ENCODE measurements at places on chromosomes 7 and 10.

GRCh38 chr7:80907141-80907601, 11.7 kb downstream of the SEMA3C start:
- DNase-seq: no peak

- peak; percentile 68 for DNase-seq
These were observed 43.1 kb downstream of the FOXK1 start for GRCh38 chr7:4725014-4725849.

DNA sequence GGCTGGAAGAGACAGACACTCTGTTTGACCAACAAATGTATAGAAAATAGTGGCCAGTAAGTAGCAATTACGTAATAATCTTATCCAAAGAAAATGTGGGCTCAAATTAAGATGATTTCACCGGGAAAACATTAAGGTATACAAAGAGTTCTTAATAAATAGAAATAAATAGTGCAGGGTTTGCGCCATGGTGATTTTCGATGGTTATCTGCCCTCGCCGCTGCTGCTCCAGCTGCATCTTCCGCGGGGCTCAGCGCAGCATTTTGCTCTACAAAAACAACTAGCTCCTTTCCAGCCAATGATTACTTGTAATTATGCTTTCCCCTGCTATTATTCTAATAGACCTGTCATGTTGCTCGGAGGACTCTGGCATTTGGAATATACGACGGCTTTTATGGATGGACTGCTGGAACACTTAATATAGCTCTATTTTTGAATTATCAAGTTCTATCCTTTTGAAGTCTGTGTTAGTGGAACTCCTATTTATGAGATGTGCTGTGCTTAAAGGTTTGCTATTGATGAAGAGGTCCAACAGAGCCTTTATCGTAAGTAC, 103.8 kb downstream of the BUB3 start:
- DNase-seq: no peak

GRCh38 chr7:45187946-45188411, 30.4 kb downstream of the RAMP3 start:
- DNase-seq: no peak

- no peak for DNase-seq
These were observed 4.1 kb downstream of the FHIP2A start for GRCh38 chr10:114825513-114826253.

GRCh38 chr7:19368491-19368925, 223.3 kb upstream of the FERD3L start:
- no peak for DNase-seq

- DNase-seq: peak; percentile 45
These were observed 467.0 kb upstream of the AKR1E2 start for GRCh38 chr10:4359003-4359402.

DNA sequence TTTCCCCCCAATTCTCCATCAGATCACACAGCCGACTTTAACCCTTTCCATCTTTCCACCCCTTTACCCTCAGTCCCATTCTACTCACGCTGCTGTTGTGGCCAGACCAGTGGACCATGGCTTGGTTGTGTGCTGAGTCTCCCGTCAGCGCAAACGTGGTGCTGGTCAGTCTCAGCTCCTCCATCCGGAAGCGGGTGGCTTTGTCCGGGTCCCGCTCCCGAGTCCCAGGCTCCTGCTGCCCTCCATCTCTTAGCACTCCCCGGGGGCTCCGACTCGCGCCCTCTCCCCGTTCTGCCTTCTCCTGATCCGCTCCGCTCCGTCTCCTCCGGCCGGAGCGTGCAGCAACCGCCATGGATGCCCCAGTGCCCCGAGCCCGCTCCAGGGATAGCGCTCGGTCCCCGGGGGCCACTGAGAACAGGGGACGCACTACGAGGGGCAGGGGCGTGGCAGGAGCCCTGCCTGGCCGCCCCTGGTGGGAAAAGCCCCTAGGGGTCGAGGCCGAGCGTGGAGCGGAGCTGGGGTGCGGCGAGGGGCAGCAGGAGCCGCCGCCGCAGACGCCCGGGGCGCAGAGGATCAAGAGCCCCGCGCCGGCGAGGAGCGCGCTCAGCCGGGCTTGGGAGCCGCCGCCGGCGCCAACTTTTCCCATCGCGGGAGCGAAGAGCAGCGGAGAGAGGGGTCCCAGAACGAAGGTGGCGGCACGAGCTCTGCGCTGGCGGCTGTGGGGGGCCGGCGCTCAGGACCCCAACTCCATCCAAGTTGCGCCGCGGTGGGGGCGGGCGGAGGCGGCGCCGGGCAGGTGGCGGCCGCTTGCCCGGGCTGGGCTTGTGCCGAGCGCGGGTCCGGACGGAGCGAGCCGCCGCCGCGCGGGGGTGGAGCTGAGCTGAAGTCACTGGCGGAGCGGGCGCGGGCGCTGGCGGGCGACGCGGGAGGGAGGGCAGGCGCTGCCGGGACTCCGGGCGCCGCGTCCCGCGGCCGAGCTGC, at the start of gene SORCS1:
SORCS1 (minus strand) TSS at position 826 of the 981 bp plus-strand sequence.
- peak; percentile 69 for DNase-seq

DNA sequence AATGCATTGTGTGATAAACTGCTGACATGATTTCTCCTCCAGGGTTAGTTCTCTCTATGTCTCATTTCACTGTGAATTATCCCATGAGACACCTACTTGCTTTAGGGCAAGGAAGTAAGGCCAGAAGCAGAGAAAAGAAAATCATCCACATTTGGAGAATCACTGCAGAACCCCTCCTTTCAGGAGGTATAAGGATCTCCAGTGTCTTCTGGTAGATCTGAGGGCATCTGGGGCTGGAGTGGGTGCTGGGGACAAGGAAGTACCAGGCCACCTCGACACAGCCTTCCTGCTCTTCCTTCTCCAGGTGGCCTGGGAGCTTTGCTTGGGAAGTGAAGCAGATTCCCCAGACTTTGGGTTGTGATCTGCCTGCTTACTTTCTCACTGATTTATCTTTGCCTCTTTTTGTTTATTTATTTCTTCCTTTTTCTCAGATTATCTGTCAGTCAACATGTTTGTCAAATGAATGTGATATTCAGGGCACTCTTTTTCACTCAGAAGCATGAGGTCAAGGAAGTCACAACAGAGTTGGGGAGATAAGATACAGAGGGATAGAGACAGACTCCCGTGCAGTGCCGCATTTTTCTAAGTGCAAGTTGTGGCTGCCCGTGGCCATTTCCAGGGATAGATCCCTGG, 12.4 kb upstream of the CAMK2G start:
- DNase-seq: no peak

DNA sequence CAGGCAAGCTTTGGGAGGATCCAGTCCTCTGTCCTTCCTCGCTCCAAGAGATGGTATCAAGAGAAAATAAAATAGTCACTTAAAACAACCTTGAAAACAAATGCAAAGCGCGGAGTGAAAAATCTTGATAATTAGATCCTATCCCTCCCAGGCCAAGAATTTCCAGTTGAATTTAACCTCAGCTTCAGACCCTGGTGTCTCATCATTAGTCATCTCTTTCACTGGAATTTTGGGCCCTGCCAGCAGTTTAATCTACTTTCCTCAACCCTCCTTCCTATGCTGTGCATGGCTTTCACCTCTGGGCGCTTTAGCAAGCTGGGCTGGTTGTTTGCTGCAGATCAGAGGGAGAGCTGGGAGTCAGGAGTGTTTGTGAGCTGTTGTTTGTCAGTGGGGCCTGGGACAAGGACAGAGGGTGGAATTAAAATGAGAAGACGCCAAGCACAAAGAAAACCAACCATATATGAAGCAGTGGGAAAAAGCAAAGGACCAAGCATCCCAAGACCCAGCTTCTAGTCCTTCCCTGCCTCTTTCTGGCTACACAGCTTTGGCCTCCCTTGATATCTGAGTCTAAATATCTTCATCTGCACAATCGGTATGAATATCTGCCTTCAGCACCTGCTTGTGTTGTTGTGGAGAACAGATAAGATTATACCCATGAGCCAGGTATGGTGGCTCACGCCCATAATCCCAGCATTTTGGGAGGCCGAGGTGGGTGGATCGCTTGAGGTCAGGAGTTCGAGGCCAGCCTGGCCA, 13.5 kb downstream of the MYOF start:
- no peak for DNase-seq

- no peak for DNase-seq
These were observed 8.7 kb downstream of the DIP2C start for GRCh38 chr10:680745-681144.

GRCh38 chr10:9875353-9875752, 1142.3 kb upstream of the CELF2 start:
- no peak for DNase-seq

- DNase-seq: no peak
These were observed 61.4 kb downstream of the ABI1 start for GRCh38 chr10:26799342-26799741.

- DNase-seq: peak; percentile 14
These were observed 220.6 kb downstream of the ADRA2A start for GRCh38 chr10:111297351-111297848.

- no peak for DNase-seq
These were observed 2.9 kb downstream of the PKD2L1 start for GRCh38 chr10:100327007-100327717.

GRCh38 chr10:132461103-132461682, 64.2 kb downstream of the PWWP2B start:
- no peak for DNase-seq

GRCh38 chr7:76278540-76278939, 23.9 kb upstream of the HSPB1 start:
- peak; percentile 69 for DNase-seq

- DNase-seq: peak; percentile 86
These were observed at the start of gene CACNA2D1 for GRCh38 chr7:82443547-82444219. CACNA2D1 (minus strand) TSS chr7:82443777.

DNA sequence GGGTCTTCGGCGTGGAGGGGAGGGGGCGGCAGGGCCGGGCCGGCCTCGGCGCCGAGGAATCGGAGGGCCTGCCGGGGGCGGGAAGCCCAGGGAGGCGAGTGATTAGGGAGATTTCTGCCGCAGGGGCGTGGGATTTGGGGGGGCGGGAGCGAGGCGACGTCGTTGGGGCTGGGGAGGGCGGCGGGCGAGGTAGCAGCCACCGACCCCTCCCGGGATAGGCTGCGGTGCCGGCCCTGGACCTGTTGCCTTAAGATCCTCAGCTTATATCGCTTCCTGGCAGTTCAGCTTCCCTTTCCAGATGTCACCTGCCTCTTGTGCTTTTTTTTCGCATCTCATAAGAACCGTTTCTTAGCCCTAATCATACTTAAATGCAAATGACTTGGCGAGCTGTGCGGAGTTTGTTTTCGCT, 655 bp downstream of the LMTK2 start:
- no peak for DNase-seq

DNA sequence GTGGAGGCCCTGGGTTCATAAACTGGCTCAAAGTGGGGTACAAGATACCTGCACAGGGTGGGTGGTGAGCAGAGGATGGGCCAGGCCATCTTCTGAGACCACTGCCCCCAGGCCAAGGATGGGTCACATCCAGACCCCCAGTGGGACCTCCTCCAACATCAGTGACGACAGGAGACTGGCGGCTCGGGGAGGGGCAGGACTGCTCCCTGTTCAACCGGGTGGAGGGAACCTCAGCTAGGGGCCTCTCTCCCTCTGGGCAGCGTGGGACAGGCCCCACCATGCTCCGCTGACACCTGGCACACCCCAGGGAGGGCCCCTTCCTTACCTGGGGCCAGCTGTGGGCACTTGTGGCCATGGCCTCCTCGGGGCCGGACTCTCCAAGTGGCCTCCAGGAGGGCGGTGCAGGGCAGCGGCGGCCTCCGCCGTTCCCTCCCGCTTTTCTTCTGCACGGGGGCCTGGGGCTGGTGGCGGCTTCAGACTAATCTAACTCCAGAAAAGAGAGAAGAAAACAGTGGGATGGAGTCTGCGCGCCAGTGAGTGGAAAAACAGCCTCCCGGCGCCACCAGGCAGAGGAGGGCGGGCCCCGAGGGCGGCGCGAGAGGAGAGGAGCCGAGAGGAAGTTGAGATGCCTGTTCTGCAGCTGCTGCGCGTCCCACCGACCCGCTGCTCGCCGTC, at the start of gene CALHM2:
CALHM2 (minus strand) TSS at position 540 of the 675 bp plus-strand sequence. CDS start 2,429 bp downstream, outside the sequence.
- peak; percentile 94 for DNase-seq

DNA sequence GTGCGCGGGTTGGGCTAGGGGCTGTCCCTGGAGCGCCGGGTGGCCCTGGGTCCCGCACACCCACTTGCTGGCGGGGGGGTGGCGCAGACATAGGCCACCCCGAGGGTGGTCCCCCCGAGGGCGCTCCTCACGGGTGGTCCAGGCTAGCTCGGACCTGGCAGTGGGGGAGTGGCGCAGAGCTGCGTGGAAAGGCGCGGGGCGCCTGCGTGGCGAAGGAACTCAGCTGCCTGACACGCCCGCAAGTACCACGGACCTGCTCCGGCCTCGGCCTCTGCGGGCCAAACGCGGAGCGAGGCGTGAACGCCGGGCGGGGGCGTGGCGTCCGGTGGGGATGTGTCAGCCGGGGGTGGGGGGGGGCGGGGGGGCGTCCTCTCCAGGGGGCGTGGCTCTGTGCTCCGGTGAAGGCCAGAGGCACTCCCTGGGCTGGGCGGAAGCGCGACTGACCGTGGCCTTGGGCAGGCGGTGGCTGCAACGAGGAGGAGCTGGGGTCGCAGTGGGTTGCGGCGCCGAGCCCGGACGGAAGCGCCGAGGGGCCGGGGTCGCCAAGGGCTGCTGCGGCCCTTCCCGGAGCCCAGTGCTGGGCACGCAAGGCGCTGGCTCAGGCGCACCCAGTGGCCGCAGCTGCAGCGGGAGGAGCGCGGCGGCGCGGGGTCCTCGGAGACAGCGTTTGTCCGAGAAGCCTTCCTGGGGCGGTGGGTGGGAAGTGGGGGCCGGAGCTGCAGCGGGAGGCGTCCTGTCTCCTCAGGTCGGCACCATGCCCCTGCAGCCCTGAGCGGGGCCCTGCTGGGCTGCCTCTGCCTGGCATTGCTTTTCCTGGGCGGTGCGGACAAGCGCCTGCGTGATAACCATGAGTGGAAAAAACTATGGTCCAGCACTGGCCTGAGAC, 58.9 kb upstream of the NUPR2 start:
- DNase-seq: peak; percentile 11

GRCh38 chr7:96069401-96069800, 252.5 kb downstream of the SLC25A13 start:
- no peak for DNase-seq

GRCh38 chr7:56086761-56087160, 6.0 kb downstream of the PHKG1 start:
- no peak for DNase-seq

DNA sequence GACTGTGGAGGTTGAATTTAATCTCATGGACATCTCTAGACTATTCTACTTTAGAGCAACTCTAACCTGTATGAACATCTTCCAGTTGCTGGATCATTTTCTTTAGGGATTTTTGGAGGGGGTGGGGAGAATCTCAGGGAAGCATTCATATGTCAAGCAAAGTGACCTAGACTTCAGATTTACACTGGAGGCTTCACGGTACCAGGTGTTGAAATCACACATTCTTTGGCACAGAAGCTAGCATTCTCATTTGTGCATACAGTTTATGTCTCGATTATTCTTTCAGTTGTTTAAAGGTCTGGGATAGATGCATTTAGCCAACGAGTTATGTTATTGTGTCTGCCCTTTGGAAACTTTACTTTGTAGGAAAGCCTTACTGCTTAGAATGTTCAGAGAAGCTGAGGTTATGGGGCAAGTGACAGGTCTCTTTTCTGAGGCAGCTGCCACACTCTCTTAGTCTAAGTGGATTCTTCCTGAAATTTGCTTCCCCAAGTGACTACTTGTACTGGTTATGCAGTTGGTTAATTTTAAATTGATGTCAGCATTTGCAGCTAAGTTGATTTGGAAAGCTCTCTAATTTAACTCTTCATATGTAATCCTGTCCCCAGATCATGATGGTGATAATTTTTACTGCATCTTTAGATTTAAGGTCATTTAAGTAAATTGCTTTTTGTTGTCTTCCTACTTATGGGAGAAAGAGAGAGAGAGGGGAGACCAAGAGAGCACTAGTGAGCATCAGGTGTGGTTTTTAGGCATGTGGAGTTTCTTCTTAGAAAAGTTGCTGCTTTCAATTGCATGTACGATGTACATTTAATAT, 153.8 kb downstream of the PRKG1 start:
- no peak for DNase-seq

- no peak for DNase-seq
These were observed 495.2 kb downstream of the DNAJB6 start for GRCh38 chr7:157832006-157832405.

- DNase-seq: no peak
These were observed 404.5 kb downstream of the INHBA start for GRCh38 chr7:41298409-41298808.
